ENCODE measurements at places on chromosomes 2 and 18.

GRCh38 chr18:51091270-51091669, 61.3 kb downstream of the SMAD4 start:
- DNase-seq: no peak

GRCh38 chr2:5818961-5819600, 126.9 kb downstream of the SOX11 start:
- DNase-seq: no peak

DNA sequence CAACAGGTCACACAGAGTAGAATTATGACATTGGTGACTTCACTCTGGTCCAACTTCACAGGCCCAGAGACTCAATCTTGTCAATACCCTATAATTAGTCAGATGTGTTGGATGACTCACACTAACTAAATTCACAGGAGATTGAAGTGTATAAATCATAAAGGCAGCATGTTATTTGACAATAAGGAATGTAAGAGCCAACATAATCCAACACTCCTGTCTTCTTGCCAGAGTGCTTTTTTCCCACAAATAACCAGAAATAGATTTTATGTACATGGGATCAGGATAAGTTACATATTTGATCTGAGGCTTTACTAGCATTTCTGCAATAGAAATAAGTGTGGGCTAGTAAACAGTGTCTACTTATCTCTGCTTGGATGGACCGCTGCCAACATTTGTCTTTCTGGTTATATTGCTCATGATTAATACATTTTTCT, 42.2 kb upstream of the ZSWIM2 start:
- no peak for DNase-seq

DNA sequence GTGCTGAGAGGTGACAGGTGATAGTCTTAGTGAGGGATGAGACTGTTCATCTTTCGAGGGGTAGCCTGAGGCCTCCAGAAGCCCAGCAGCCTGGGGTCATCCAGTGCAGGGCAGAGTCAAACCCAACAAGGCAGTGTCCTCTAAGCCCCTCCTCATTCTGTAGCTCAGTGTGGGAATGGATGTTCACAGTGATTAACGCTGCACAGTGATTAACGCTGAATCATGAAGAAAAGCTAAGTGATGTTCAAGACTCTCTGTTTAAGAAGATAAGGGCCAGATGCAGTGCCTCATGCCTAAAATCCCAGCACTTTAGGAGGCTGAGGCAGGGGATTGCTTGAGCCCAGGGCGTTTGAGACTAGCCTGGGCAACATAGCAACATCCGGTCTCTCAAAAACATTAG, 56.3 kb upstream of the LAPTM4A start:
- DNase-seq: peak; percentile 53

GRCh38 chr18:43876286-43876685, 599.0 kb upstream of the SYT4 start:
- no peak for DNase-seq

GRCh38 chr2:41936771-41937463, 110.9 kb upstream of the PKDCC start:
- DNase-seq: no peak

GRCh38 chr2:130851624-130852382, 15.1 kb downstream of the ARHGEF4 start:
- no peak for DNase-seq
